ENCODE measurements at places on chromosomes 1 and 21.

DNA sequence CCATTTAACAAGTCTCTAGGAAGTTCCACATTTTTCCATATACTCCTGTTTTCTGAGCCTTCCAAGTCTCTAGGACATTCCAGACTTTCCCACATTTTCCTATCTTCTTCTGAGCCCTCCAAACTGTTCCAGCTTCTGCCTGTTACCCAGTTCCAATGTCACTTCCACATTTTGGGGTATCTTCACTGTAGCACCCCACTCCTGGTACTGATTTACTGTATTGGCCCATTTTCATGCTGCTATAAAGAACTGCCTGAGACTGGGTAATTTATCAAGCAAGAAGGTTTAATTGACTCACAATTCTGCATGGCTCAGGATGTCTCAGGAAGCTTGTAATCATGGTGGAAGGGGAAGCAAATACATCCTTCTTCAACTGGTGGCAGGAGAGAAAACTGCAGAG lies 285.0 kb downstream of the LRRIQ3 start:
- DNase-seq: no peak

GRCh38 chr1:80607064-80607463 lies 1193.7 kb upstream of the ADGRL2 start:
- DNase-seq: no peak

DNA sequence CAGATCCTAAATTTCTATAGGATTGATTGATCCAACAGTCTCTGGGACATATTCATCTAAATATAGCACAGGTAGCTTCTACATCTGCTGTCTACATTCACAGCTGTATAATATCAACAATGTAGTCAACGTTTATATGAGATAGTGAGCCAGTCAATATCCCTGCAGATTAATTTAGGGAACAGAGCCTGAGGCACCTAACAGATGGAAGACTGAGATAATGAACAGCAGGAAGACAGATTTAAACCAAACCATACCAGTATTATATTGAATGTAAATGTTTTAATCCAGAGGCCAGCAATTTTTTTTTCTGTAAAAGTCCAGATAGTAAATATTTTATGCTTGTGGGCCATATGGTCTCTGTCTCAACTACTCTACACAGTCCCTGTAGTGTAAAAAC lies 2072.4 kb downstream of the MRPL39 start:
- no peak for DNase-seq

DNA sequence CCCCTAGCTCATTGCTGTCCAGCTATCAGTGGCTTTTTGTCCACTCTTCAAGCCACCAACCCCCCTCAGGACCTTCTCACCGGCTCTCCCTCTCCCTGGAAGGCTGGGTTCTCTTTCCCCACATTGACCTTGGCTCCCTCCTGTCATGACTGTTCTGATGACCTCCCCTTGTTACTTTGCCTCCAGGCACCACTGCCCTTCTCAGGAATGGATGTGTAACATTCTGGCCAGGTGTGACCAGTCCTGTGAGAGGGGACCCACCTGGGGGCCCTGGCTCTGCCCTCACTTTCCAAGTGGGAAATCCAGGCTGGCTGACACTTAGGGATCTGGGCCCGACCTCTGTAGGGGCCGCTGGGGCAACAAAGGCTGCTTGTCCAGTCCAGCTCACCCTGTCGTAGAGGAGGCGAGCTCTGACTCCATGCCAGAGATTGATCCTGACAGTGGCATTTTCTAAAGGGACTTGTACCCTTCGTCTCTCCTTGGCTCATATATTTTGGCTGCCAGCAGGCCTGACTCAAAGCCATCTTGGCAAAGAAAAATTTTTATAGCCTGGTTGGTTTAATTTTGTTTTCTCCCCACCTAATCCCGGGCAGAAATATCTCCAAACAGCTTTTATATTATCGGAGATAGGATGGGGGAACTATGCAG lies 37.9 kb upstream of the USP24 start:
- DNase-seq: no peak

- no peak for DNase-seq
Measured at GRCh38 chr1:115862403-115862802, 21.5 kb upstream of the NHLH2 start.

- DNase-seq: no peak
Measured at GRCh38 chr1:206719169-206719839, 34.6 kb downstream of the MAPKAPK2 start.

GRCh38 chr1:58287894-58288623 lies 258.5 kb downstream of the OMA1 start:
- no peak for DNase-seq
